ENCODE measurements at places on chromosomes 1 and 21.

DNA sequence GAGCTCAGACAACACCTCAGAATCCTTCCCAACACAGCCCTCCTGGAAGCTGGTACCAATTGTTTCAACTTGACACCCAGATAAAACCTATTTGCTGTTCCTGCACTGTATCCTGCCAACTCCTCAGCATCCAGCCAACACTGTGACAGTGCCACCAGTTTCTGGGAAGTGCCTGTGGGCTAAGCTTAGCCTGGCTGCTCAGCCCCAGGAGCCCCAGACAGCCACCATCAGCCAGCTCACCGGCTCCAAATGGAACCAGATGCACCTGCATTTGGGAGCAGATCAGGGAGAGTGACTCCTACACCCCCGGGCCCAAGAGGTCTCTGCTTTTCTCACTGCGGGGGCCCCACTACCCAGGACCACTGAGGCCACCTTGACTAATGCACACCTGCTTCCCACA, 24.9 kb downstream of the KCNN3 start:
- no peak for DNase-seq

DNA sequence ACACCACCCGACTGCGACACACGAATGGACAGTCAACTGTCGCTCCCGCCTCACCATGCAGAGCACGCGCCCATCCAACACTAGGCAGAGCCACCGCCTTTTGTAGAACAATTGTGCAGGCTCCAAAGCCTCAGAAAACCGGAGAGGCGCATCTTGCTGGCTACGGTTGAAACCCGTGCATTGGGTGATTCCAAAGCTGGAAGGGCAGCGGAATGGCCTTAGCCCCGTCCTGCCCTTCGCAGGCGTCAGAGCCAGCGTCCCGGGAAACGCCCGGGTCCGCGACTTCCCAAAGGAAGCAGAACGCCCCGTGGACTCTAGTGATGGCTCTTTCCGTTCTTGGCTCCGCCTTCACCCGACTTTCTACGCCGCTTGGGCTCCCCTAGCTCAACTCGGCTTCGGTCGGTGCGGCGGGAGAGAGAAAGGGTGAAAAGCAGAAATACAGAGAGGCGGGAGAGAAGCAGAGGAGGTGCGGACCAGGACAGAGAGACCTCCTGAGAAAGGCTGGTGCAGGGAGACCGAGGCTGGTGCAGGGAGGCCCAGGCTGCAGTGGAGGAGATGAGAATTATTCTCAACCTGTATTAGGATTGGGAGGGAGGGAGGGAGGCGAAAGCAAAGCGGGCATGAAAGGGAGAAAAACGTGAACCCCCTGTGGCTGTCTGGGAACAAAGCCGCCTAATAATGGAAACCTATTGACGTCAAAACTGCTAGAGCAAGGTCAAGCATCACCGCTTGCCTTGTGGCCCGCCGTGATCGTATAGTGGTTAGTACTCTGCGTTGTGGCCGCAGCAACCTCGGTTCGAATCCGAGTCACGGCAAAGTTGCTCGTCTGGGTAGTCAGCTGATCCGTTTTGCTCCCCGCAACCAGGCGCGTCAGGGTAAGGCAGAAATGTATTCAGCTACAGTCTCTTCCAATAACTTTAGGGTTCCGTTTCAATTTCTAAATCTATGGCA, 99.5 kb downstream of the PRKAB2 start:
- no peak for DNase-seq

- no peak for DNase-seq
Measured at GRCh38 chr1:20540281-20540680, 12.1 kb upstream of the FAM43B start.

- DNase-seq = no peak
Measured at GRCh38 chr1:236808564-236809130, 13.6 kb downstream of the MTR start.

DNA sequence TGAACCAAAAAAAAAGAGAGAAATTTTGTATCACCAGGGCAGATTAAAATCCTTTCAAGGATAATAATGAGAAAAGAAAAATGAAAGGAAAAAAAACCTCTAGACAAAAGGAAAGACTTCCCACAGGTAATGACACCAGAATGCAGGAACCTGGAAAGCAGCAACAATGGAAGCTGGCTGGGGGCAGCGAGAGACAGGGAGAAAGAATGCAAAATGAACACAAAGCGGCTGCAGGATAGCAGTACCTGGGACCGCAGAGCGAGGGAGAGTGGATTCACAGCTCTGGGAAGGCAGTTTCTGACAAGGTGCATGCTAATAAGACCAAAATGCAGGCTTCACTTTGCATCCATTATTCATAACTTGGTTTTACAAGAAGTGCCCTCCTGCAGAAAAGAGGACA, 349.0 kb downstream of the SIPA1L2 start:
- no peak for DNase-seq

DNA sequence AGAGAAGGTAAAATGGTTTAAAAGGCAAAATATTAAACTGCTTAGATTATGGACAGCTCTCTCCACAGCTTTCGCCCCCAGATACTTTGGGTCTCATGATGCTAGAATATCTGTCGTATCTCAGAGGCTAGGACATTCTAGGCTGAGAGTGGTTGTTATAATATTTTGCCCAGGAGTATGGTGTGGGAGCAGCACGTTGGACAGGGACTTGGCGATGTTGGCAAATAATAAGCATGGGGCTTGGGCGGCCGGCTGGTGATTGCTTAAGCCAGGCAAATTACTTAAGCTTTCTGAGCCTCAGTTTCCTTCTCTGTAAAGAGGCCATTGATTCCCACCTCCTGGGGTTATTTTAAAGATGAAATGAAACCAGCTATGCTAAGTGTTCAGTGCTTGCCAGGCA, 133.2 kb downstream of the ROR1 start:
- no peak for DNase-seq

DNA sequence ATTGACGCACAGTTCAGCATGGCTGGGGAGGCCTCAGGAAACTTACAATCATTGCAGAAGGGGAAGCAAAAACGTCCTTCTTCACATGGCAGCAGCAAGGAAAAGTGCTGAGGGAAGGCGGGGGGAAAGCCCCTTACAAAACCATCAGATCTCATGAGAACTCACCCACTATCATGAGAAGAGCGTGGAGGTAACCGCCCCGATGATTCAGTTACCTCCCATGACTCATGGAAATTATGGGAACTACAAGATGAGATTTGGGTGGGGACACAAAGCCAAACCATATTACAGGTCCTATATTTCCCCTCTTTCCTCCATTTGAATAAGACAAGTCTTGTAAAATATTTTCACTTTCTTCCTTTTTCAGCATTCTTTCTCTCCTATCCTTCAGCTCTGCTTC, 7.7 kb upstream of the TTLL7 start:
- DNase-seq = no peak

- DNase-seq = no peak
Measured at GRCh38 chr21:21813289-21813688, 815.1 kb downstream of the NCAM2 start.

GRCh38 chr1:107251839-107252238, 111.0 kb downstream of the NTNG1 start:
- no peak for DNase-seq

GRCh38 chr1:221923929-221924598, 182.2 kb upstream of the DUSP10 start:
- no peak for DNase-seq

DNA sequence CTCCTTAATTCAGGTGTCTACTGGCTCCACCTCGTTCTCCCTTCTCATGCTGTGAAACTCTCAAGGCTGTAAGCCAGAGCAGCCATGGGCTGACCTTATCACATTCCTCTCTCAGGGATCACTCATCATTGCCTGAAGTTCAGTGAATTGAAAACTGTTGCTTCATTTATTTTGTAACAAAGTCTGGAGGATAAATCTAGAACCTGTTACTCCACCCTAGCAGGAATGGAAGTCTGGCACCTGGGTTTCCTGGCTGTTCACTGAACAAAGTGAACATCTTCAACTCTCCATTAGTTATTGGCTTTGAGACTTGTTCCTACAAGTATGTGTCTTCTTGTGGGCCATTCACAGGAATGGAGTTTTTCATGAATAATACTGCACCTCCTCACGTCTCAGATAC, 584.1 kb downstream of the PTPRU start:
- no peak for DNase-seq

- no peak for DNase-seq
Measured at GRCh38 chr1:85550784-85551516, 29.6 kb upstream of the CCN1 start.

DNA sequence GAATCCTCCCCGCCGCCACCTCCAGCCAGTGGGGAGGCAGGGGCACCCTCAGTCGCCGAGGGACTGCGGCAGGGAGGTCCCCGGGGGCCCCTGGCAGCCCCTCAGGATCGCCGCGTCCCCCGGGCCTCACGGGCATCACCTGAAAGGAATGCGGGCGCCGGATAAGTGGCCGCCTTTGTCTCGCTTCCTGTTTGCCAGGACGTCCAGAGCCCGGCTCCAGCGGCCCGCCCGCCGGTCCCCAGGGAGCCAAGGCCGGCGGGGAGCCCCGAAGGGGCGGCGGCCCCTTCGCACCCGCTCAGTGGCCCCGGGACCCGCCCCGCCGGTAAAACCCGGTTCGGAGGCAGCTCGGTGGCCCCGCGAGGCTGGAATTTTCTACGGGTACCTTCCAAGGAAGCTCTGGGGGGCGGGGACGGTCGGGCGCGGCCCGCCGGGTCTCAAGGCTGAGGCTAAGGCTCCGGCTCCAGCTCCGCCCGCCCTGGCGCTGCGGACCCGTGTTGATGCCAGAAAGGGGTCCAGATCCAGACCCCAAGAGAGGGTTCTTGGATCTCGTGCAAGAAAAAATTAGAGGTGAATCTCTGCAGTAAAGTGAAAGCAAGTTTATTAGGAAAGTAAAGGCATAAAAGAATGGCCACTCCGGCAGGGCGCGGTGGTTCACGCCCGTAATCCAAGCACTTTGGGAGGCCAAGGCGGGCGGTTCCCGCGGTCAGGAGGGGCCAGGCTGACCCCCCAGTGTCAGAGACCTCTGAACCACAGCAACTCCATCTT, 12.6 kb downstream of the TINAGL1 start:
- DNase-seq = no peak

DNA sequence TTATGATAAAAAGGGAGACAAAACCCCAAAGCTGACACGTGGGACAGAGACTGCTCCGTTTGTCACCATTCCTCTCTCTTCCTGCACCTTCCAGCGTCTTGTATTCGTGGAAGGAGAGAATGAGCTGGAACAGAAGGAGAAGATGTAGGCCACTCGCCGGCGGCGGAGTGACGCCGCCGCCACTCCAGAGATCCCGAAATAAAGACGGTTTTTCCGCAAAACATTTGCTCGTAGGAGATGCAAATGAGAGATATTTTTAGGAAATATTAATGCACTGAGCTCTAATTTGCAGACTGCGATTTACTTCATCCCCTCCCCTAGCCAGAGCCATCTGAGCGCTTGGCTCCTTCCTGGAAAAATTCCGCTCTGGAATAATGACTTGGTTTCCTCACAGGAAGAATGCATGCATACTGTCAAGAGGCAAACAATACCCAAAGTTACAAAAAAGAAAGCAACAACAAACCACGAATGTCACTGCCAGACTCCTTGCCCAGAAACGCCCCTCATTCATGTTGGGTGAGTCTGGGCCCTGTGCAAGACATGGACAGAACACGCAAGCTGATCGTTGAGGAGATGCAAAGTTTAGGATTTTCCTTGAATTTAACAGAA, 18.0 kb upstream of the ADARB1 start:
- no peak for DNase-seq

Measured in right renal pelvis (tissue), 4 donors.